Activated naive CD8-positive, alpha-beta T cell treated with anti-CD3 and anti-CD28 coated beads, Interleukin-2, amount 50 U/mL, for 16 hours (primary cell): ENCODE measurements at places on chromosomes 2 and 18.

- DNase-seq: no peak
These were observed 384.4 kb downstream of the SLC4A3 start for GRCh38 chr2:220011859-220012258.

- DNase-seq: no peak
These were observed 1526.9 kb upstream of the ACVR2A start for GRCh38 chr2:146317959-146318358.

- DNase-seq: no peak
These were observed 34.9 kb upstream of the NEDD4L start for GRCh38 chr18:58009166-58009565.

DNA sequence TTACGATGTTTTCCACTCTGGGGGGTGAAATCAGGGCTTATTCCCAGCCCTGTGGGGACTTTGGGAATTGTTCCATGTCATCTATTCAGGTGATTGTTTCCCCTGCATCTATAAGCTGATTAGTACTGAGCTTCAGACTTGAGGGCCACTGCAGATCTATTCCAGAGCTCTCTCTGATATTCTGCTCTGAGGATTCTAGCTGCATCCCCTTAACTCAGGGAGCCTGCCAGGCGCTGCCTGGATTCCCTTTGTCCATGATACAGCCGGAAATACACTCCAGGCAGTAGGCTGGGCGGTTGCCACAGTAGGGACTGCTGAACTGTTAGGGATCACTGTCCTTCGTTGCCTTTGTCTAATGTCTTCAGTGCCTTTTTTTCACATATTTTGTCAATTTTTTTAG lies 31.3 kb downstream of the PTRHD1 start:
- no peak for DNase-seq

DNA sequence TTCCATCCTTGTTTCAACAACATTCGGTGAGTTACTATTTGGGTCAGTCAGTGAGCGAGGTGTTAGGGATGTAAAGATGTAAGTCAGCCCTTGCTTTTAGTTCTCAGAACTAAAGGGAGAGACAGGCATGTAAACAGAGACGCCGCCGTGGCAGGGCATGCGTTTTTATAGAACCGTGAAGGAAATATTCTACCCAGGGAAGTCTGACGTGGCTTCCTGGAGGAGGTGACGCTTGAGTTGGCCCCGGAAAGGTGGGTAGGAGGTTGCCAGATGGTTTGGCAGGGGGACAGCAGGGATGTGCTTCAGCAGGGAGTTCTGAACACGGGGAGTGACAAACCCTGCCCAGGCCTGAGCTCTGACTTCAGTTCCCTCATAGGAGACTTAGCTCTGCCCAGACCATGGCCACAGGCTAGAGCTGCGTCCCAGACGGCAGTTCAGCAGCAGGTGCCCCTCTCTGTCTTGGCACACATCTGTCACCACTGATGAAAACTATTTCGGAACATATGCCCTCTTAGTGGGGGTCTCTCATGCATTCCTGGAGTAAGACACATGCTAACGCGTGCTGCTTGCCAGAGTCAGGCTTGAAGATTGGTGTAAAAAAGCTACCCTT lies 23.4 kb upstream of the RPL31 start:
- no peak for DNase-seq

- DNase-seq: no peak
These were observed 19.6 kb upstream of the NDUFV2 start for GRCh38 chr18:9082711-9083510.

GRCh38 chr2:219209236-219210195 lies 2.9 kb downstream of the ZFAND2B start:
- DNase-seq: no peak
